ENCODE measurements at places on chromosomes 16 and 17.

GRCh38 chr16:79707876-79708275 is 107.3 kb upstream of the MAF start:
- DNase-seq, result no peak

DNA sequence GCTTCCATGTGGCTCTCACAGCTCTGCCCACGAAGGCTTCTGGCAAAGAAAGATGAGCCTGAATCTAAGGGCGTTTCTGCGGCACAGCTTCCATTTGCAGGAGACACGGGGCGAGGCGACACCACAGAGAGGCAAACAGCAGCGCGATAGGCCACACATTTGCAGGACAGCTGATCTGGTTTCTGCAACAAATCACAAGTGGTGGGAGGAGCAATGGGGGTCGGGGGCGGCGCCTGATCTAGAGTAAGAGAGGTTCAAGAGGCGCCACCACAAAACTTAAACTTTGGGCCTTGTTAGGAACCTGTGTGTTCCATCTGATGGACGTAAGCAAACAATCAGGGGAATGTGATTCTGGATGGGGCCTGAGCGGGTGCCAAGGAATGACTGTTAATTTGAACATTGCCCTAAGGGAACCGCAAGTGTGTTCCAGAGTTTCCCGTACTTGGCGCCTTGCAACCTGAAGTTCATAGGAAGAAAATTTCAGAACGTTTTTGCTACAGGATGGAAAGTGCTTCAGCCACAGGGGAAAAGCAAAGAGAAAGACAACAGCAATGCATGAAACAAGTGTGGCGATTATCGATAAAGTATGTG is 18.9 kb upstream of the ENPP7 start:
- DNase-seq, result no peak

GRCh38 chr17:36931697-36932382 is 5.4 kb upstream of the LHX1 start:
- no peak for DNase-seq

DNA sequence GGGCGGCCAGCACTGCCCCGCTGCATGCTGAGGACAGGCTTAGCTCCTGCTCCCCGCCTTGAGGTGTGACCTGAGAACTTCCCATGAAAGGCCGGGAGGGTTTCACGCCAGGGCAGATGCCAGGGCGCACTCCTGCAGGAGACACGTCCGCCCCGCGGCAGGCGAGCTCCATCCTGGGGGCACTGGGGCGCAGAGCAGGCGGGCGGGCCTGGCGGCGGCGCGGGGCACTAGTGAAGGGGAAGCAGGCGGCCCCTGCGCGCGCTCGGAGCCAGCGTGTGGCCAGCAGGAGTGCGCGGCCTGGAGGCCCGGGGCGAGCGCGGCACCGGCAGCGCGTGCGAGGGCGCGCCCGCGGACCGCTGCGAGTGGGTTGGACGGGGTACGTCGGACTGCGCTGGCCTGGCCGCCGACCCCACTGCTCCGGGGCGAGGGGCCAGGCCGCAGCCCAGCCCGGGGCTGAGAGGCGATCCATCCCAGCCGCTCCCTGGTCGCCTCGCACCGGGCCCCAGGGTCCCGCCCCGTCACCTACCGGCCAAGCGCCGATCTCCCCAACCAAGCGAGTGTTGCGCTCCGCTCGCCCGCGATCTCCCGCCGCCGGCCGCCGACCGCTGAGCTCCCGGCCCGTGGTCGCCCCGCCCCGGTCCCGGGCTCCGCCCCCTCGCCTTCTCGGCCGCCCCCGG is at the start of gene MAP3K14:
MAP3K14 (minus strand) TSS at position 587 of the 677 bp plus-strand sequence. CDS start 26,275 bp downstream, outside the sequence.
- DNase-seq, result peak; percentile 47

- DNase-seq, result no peak
Measured at GRCh38 chr17:9809409-9809808, 12.5 kb downstream of the GSG1L2 start.

Measured in stimulated activated CD8-positive, alpha-beta memory T cell treated with anti-CD3 and anti-CD28 coated beads, Interleukin-4, amount 100 ng/mL, for 24 hours (primary cell).